ENCODE measurements at places on chromosomes 1 and 21. TPM values are rescaled to one million over a fixed set of nuclear protein-coding genes. Genes with fewer than 3 reads are reported as not detected.

DNA sequence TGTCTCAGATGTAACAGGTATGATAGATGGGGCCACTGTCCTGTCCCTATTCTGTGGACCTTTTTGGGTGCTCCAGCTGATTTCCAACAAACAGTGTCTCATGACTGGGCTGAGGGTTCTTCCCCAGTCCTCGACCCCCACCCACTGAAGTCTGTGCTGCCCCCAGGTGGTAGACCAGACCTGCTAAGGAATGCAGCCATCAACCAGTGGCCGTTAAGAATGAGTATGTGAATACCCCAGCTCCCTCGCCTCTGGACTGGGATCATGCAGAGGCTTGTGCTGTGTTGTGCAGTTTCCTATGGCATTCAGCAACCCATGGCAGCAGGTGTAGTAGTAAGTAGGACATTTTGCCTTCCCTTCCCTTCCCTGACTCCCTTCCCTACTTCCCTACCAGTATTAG is 183.1 kb upstream of the KAZN start:
- DNase-seq: no peak

DNA sequence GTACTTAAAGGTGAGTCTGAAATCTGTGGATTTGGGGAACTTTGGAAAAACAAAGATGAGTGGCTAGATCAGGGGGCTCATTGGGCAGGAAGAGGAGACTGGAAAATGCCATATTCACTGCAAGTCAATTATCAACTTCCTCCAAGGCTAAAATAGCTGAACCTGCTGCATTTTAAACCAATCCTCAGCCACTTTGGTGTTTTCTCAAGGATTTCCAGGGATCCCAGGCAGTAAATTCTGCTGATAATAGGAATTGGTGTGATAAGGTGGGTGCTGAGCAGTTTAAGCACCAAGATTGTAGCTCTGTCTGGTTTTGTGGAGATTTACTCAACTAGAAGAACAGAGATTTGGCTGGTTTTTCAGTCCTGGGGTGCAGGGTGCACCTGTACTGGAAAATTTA is 153.9 kb upstream of the CAMK1G start:
- DNase-seq: no peak

Gene AMY2A
- total RNA-seq: not detected

Gene KCNA2
- 1.5 TPM for total RNA-seq

Gene OLFML2B
- 6.6 TPM for total RNA-seq

Measured in gastrocnemius medialis (tissue), 4 donors.